ENCODE measurements at places on chromosomes 2 and 18. TPM values are rescaled to one million over a fixed set of nuclear protein-coding genes. Genes with fewer than 3 reads are reported as not detected.

DNA sequence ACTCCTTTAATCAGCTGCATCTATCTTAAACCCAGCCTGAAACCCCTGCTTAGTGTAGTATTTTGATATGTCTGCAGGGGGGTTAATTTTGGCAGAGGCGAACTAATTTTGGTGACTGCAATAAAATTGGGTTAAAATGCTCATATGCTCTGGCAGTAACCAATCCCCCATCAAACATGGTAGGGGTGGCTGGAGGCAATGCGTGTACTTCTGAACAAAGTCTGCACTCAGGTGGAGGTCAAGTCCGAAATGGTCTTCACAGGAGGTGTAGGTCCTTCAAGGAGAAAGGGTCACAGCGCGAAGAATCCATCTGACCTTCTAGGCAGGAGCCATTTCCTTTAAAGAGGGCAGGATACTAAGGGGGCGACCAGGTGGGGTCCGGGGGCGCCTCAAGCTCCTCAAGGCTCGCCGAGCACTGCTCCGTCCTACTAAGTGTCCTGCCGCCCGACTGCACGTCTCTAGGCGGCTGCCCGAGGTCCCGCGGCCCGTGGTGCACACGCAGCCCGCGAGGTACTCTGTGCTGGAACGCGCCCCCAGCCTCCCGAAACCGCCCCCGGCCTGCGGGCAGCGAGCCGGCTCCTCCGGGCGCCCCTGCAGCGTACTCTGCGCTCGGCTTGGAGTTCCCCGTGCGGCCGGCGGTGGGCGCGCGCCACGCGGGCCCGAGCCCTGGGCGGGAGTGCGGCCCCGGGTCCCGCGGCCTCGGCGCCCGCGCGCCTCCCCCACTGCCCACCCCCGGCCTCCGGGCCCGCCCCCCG is 1.7 kb upstream of the LDLRAD4 start:
- peak; percentile 60 for DNase-seq

DNA sequence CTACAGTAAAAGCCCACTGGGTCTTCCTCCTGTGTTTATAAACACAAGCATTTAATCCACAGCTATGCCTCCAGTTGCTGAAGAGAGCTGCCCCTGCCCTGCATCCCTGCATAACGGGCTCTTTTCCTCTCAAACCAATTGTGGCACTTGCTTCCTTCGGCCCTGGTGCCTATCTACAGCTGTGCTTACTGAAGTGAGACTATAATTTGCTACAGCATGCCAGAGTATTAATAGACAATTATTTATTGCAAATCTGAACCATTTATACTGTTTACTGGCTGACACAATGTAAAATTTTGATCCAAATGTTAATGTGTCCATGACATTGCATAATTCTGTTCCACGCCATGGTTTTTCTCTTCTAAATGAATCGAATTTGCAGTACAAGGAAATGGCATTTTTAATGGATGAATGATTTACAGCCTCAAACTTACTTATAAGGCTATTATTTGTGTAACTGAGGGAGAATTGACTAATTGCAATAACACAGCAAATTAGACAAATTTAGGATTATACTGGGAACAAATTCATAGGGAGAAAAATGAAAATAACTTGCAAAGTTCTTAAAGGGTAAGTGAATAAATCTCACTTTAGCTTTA is 457.0 kb upstream of the HNRNPA3 start:
- DNase-seq: no peak

PNO1 gene
- 12.3 TPM for total RNA-seq

GRCh38 chr2:213234641-213235040 is 49.6 kb upstream of the SPAG16 start:
- no peak for DNase-seq

GRCh38 chr2:222518570-222519381 is 94.4 kb downstream of the SGPP2 start:
- no peak for DNase-seq

- DNase-seq: no peak
Measured at GRCh38 chr2:36368438-36368837, 12.9 kb downstream of the CRIM1 start.

SERPINB4 gene
- total RNA-seq: not detected

TMEM178A gene
- total RNA-seq: not detected

- DNase-seq: no peak
Measured at GRCh38 chr18:23523429-23524212, 20.3 kb downstream of the RMC1 start.

All from activated CD8-positive, alpha-beta T cell treated with anti-CD3 and anti-CD28 coated beads, Interleukin-2, amount 10 ng/mL, durations not matched to agents 7 days and 5 days (primary cell).